ENCODE measurements at places on chromosomes 4 and X.

DNA sequence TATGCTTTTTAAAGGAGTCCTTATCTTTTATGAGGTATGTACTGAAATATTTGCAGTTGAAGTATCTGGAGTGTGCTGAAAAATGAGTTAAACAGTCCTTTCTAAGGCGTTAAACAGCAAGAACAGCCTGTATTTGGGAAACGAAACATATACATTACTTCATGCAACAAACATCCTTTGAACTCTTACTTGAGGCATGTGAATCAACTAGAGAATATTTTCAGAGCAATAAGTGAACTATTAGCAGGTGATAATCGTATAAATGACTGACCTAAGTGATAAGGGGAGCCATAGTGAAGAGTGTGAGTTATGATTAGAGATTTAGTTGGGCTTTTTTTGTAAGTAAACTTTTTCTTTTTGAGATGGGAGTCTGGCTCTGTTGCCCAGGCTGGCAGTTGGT, 45.9 kb upstream of the RHOH start:
- DNase-seq, result no peak

DNA sequence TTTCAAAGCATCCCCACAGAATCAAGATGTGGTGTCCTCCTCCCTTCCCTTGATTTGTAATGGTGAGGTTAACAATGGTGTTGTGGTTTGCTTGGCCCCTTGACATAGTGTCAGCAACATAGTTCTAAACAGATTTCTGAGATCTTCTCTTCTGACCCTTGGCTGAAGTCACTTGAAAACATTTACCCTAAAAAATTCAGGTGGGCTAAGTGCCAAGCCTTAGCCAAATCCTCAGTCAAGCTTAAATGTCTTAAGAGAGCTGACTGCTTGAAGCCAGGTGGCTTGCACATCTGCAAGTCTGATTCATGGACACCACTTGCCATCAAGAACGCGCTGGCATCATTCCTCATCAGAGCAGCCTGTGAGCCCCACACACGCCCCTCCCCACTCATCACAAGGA, 173.2 kb downstream of the MGST2 start:
- no peak for DNase-seq

- no peak for DNase-seq
Measured at GRCh38 chr4:6290769-6291547, 21.3 kb downstream of the WFS1 start.

DNA sequence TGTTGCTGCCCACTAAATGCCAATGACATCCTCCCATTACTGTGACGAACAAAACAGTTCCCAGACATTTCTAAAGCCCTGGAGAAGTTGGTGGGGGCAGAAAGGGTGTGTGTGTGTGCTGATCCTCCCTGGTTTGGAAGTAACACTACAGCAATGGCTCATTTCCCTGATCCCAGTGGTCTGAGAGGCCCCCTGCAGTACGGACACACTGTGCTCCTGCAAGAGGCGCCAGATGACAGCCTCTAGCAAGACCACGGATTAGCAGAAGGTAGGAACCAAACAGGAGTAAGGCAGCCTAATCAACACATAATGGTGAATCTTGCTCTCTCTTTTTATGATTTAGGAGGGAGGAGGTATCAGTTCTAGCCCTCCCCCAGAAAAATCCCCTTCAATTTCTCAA, 49.6 kb downstream of the CHRDL1 start:
- DNase-seq, result no peak
